Left cardiac atrium (tissue), 4 donors: ENCODE measurements at places on chromosomes 16 and 17.
A peak's percentile ranks its signal among the peaks of the same experiment; 100 is the strongest.

DNA sequence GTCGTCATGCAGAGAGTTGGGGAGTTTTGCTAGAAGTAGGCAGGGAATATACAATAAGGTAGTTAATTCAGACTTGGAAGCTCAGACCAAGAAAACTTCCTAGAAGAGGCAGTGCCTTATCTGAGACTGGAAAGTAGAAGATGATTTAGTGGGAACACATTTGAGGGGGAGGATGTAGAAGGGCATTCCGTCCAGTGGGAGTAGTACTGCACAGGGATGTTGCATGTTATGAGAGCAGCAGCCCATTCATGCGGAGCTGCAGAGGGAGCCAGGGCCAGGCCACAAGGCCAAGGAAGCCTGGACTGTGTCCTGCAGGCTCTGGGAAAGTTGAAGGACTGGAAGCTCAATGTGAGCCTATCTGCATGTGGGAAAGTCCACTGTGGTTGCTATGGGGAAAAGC lies 344.5 kb upstream of the EEF2KMT start:
- DNase-seq = no peak

- peak; percentile 63 for DNase-seq
These were observed 663 bp downstream of the CYB5D1 start for GRCh38 chr17:7858522-7858810.

- DNase-seq = no peak
These were observed 27.1 kb upstream of the PITPNM3 start for GRCh38 chr17:6583411-6583810.

- DNase-seq = no peak
These were observed 144.1 kb downstream of the CHD9 start for GRCh38 chr16:53198933-53199332.

DNA sequence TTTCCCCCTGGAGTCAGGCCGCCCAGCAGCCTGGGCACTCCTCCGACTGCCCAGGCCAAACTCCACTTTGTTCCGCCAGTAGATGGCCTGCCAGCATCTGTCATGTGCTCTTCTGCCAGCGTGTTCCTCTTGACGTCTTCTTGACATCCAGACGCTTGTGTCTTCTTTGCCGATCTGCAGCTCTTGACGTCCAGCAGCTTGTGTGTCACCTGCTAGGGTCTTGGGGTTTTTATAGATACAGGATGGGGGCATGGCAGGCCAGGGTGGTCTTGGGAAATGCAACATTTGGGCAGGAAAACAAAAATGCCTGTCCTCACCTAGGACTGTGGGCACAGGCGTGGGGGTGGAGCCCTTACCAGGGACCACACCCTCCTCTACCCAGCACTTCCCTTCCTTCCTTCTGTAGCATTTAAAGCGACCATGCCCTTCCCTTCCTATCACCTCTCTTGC lies 88.7 kb downstream of the BMERB1 start:
- peak; percentile 35 for DNase-seq

DNA sequence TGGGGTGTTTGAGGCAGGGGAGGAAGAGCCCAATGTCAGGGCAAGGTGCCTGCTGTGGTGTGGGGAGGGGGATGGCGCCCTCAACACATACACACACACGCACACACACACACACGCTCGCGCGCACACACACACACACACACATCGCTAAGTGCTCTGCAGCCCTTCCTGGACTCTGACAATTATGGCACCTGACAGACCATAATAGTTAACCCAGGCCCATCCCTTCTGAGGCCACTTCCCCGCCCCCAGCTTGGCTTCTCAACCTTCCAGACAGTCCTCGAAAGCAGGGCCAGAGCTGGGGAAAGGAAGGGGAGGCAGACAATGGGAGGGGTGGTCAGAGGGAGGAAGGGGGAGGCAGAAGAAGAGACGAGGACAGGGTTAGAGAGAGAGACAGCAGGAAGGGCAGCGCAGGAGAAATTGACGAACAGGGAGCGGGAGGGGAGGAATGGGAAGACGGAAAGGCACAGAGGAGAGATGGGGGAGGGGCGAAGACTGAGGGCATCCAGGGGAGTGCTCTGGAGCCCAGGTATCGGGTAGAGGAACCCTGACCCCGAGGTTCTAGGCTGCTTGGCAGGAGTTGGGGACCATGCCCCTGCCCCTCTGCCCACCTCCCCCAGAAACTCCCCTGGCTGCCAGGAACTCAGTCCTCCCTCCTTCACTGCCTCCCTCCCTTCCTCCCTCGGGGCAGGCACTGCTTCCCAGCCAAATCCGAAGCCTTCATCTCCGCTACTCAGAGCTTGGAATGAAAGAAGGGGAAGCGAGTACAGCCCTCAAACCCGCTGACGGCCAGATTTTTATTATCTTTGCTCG lies 4.0 kb downstream of the SRCIN1 start:
- no peak for DNase-seq

GRCh38 chr17:19262650-19263631 lies 25.8 kb downstream of the EPN2 start:
- DNase-seq = peak; percentile 35

DNA sequence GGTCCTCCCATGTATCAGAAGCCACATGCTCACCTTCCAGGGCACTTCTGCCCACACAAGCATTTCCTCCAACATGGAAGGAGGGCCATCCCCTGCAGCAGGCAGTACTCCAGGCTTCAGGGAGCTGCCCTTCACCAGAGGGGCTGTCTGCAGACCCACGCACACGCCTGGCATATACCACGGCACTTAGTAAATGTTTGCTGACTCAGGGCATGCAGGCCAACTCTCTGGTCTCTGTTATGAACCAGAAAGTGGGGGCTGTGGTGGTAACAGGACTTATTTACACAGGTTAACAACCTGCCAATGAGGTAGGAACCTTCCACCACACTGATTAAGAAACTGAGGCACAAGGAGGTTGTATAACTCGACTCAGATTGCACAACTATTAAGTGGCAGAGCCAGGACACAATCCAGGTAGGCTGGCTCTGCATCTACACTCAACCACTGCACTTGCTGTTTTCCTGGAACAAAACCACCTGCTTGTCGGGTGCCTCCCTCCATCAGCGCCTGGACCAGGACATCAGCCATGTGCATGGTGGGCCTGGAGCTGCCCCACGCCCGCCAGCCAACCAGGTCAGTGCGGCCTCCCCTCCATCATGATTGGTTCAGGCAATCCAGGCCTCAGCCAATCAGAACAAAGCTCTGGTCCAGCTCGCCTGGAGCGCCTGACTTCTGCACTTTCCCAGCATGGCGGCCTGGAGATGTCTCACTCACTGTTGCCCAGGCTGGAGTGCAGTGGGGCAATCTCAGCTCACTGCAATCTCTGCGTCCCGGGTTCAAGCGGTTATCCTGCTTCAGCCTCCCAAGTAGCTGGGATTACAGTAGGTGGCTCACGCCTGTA lies 19.2 kb downstream of the ACTG1 start:
- no peak for DNase-seq

DNA sequence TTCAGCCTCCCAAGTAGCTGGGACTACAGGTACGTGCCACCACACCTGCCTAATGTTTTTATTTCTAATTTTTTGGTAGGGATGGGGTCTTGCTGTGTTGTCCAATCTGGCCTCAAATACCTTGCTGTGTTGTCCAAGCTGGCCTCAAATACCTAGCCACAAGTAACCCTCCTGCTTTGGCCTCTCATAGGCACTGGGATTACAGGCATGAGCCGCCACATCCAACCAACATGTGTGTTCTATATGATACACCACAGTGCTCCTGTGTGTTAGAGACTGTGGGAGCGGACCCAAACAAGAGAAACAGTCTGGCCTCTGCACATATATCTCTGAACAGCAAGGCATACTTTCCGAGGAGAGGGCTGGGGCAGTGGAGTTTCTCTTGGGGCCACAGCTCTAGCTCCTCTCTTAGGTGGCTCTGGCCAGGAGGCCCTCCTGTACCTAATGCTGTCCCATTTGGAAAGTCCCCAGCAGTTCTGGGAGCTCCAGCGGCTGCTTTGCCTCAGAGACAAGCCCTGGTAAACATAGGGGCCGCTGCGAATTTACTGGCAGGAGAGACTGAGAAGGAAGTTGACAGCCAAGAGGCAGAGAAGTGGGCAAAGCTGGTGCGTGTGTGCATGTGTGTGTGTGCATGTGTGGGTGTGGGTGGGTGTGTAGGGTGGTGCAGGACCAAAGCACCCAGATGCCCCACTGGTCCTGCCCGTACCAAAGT lies 95.0 kb downstream of the RAB11FIP4 start:
- peak; percentile 24 for DNase-seq

DNA sequence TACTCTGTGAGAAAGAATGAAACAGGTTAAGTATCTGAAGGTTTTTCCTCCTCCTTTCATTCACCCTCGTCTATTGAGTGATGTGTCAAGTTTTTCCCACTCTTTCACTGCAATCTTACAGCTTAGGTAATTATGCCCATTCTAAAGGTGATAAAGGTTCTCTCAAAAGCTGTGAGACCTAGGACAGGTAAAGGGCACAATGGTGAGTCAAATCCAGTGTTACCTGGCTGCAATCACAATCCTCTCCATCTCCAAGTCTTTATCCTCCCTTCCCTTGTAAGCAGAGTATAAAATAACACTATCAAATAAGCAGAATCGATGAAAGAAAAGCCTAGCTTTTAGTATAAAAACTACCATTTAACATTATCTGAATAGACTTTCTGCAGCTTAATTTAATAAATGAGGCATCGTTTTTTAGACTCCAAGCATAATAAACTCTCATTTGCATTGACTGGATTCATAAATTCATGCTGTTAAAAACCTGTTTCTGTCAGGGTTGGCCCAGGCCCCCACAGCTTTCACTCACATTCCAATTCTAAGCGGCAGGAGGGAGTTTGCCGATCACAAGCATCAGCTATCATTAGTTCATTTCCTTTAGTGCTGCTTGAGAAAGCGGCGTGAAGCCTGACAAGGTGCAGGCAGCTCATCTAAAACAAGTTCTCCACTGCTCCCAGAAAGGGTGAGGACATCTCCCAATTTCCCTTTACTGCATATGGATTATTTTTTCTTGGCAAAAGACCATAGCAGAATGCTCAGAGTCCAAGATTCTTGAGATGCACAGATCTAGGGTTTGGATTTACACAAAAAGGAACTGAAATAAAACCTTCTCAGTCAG lies 67.8 kb downstream of the CDH8 start:
- no peak for DNase-seq

DNA sequence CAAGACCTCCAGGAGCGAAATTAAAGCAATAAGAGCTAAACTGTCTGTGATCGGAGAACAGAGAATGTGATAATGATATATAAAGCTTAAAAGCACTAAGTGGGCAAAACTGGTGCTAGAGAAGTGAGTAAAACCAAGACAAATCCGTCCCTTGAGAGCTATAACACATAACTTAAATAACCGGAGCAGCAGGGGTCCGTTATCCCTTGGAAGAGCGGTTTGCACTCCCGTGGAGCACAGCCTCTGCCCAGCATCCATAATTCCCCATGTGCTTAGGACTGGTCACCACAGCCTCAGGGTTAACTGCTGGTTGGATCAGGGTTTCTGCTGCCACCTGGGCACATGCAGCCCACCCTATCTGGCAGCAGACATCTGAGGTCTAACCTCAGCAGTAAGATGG lies 489.0 kb downstream of the NPIPA7 start:
- DNase-seq = no peak

DNA sequence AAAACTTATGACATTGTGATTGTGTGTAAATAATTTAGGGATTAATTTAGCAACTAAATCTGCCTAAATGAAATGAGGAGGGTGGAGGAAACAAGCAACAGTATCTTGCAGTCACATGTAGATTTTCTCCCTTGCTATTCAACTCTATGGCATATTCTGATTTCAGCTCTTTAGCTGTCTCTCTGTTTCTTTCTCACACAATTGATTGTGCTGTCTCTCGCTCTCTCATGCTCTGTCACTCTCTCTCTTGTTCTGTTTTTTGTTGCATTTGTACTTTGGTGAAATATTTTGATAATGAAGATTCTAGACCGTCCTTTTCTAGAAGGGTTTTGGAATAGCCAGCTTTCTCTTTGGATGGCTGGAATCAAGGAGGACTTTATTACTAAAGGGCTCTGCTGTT lies 70.6 kb downstream of the BCAS3 start:
- DNase-seq = no peak

DNA sequence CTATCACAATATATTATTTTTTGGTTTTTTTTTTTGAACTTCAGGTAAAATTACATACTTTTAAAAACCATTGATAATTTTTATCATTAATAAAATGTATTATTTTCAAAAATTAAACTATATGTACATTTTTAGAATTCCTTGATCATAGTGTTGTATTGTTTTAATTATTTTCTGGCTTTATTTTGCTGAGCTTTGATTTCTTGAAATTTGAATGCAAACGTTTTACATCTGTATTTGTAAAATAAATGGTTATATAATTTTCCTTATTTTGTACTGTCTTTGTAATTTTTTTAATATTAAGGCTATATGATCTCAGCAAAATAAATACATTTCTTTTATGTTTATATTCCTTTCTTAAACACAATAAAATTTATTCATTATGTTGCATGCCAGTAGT lies 125.6 kb downstream of the KIF2B start:
- no peak for DNase-seq

DNA sequence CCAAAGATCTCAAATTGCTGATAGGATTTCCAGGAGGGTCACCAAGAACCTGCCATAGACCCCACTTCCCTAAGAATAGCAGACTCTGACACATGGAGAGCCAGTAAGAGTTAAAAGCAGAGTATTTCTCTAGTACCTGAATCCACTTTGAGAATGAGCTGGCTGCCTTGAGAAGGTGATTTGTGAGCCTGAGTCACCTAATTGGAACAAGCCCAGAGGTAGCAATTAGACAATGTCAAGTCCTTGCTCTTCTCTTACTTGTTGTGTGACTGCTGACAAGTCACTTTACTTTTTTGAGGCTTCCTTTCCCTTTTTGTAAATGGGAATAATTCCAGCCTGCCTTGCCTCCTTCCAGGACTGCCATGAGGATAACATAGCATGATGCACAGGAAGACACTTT lies 76.1 kb upstream of the ASIC2 start:
- DNase-seq = no peak

GRCh38 chr16:28309811-28310311 lies 17.5 kb downstream of the SBK1 start:
- no peak for DNase-seq

DNA sequence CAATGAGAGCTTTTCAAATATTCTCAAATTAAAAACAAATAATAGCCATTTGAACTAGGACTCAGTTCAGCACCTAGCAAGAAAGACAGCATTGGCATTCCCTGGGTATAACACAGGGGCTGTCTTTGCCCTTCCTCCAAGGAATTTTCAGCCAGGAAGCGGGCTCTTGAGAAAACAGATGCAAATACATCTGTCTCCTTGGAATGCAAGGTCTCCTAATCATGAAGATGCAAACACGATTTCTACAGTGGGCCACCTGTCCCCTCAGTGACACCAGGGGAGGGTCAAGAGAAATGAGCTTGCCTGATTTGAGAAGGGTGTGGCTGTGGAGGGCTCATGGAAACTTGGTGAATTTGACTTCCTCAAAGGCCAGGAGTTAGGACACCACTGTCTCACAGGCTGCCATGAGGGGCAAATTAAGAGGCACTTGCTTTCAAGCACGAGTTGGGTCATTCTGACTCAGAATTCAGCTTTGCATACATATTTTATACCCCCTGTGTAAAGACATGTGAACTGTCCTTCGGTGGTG lies 24.5 kb upstream of the SUPT4H1 start:
- DNase-seq = no peak

GRCh38 chr16:75064403-75065148 lies 52.0 kb downstream of the LDHD start:
- no peak for DNase-seq

DNA sequence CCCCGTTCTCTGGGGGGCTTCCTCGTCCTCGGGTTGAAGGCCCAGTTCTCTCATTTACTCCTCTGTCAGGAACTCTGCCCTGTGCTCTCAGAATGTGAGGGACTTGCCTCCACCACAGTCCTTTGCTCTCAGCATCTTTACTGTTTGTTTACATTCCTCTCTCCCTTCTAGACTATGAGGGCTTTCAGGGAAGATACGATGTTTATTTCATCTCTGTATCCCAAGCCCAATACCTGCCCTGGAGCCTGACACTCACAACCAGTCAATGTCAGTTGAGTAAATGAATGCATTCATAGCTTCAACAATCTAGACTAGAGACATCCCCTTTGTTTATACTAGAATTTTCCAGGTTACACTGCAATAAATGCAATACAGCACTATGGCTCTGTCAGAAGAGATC lies 409.6 kb upstream of the CDH11 start:
- DNase-seq = no peak
